ENCODE measurements at places on chromosomes 4 and X.

- no peak for DNase-seq
Observed at GRCh38 chr4:124266721-124267120, 445.8 kb downstream of the ANKRD50 start.

DNA sequence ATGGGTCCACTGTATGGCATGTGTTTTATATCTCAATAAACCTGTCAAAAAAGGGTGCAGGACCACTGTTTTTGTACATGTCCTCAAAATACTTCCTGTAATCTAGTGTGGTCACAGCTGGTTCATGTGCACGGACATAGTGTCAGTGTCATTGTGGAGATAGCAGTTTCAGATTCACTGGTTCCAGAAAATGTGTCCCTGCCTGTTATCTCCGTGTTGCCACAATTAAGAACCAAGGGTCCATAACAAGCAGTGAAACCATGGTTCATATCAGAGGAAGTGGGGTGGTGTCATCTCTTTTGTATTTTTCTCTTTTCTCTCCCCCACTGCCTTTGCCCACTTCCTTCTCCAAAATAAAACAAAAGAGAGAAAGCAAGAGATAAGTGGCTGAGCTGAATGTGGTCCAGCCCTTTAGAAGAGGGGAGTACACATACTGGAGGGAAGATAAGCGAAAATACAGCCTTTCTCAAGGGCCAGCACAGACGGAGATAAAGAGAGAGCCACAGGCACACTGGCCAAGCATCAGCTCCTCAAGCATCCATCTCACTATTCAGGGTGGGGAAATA lies 51.2 kb downstream of the TBL1X start:
- no peak for DNase-seq

GRCh38 chr4:71541541-71541940 lies 202.7 kb downstream of the SLC4A4 start:
- no peak for DNase-seq

GRCh38 chr4:6262847-6263487 lies 6.7 kb upstream of the WFS1 start:
- DNase-seq, result no peak

DNA sequence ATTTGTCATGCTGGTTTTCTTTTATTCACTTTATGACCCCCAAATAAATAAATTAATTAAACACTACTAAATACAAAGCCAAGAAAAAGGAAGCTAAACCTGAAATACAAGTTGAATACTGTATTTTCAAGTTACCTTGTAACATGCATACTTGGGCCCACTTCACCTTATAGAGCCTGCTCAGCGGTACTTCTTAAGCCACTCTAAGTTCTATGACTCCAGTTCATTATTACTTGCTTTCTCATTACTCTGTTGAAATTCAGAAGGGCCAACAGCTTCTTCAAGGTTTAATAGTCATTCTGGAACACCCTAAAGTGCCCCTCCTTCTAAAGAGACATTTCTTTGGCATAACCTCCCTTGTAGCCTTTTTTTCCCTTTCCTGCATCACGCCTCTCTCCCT lies 844.5 kb downstream of the RPA4 start:
- DNase-seq, result no peak

DNA sequence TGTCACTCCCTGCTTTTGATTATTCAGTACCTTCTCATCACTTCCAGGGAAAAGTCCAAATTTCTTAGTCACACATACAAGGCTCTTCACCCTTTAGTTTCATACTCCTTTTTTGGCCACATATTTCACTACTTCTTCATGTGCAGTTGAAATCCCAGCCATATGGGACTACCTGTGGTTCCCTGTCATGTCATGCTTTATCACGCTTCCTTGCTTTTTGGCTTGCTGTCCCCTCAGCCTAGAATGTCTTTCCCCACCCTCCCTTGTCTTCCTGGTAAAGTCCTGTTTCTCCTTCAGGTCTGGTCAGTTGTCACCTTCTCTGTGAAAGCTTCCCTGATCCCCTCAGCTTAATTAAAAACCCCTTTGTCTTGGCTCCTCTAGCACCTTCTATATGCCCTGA lies 163.8 kb downstream of the AFF2 start:
- no peak for DNase-seq

GRCh38 chrX:111168314-111168713 lies 72.3 kb downstream of the PAK3 start:
- no peak for DNase-seq
